Smooth muscle cell of the brain vasculature (primary cell): ENCODE measurements at places on chromosomes 16 and 17.

DNA sequence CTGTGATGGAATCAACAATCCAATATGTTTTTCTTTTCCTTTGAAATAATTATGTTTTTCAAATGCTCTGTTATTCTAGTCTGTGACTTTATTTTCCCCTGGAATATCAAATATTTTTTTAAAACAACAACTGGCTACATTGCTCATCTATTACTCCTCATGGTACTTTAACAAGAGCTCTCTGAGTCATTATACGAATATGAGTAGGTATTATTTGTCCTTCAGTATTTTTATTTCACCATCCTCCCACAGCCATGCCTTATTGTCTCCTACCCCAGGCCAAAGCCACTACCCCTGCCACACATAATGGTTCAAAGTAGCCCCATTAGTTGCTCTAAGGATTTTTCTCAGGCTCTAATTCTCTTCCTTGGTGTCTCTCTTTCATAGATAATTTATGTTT is 1572.3 kb downstream of the CDH8 start:
- DNase-seq, result no peak

DNA sequence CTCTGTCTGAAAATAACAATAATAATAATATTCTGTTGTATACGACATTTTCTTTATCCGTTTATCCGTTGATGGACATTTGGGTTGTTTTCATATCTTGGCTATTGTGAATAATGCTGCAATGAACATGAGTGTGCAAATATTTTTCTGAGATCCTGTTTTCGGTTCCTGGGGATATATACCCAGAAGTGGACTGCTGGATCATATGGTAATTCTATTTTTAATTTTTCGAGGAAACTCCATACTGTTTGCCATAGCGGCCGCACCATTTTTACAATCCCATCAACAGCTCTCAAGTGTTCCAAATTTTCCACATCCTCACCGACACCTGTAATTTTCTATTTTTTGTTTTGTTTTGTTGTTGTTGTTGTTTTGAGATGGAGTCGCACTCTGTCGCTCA is 5.3 kb upstream of the PRSS41 start:
- DNase-seq, result no peak

DNA sequence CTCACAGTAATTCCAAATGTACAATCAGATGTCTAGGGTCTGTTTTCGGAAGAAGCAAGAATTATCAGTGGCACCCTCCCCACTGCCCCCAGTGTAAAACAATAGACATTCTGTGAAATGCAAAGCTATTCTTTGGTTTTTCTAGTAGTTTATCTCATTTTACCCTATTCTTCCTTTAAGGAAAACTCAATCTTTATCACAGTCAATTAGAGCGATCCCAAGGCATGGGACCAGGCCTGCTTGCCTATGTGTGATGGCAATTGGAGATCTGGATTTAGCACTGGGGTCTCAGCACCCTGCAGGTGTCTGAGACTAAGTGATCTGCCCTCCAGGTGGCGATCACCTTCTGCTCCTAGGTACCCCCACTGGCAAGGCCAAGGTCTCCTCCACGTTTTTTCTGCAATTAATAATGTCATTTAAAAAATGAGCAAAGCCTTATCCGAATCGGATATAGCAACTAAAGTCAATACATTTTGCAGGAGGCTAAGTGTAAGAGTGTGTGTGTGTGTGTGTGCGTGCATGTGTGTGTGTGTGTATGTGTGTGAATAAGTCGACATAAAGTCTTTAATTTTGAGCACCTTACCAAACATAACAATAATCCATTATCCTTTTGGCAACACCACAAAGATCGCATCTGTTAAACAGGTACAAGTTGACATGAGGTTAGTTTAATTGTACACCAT is 59.7 kb downstream of the HLF start:
- no peak for DNase-seq

- no peak for DNase-seq
These were observed 86.4 kb downstream of the TEX14 start for GRCh38 chr17:58605470-58605869.

DNA sequence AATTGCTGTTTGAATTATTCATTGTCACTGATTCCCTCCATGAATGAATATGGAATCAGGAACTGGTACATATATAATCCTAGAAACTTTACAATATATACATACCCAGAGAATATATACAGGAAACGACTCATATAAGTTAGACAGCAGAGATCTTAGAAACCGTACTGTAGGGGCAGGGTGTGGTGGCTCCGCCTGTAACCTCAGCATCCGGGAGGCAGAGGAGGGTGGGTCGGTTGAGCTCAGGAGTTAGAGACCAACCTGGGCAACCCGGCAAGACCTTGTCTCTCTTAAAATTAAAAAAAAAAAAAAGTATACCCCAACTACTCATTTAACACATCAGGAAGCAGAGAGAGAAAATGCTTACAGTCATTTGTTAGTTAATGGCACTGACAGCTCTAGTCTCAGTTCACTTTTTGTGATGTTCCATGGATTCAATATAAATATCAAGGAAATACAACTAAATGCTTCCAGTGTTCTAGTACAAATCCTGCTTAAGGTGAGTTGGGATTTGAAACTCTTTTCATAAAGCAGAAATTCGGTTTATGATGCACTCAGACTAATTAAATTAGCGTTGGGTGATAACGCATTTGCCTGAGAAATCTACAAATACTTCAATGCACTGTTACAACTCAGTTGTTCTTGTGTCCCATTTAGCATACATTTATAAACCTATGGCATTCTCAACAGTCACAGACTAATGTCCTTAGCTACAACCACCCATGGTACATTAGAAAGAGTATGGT is 5.6 kb downstream of the GLG1 start:
- no peak for DNase-seq

DNA sequence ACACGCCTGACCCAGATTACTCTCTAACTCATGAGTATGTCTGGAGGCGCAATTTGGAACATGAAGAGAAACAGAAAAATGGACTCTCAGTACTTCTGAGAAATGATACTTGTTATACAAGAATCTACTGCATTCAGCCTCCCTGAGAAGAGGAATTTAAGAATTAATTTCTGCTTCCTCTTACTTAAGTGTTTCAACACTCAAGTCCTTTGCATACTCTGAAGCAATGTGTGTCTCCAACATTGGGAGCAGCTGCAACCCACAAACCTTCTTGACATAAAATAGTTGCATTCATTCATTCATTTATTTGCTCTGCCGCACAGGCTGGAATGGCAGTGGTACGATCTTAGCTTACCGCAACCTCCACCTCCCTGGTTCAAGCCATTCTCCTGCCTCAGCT is 199.8 kb downstream of the NPIPA7 start:
- no peak for DNase-seq
